ENCODE measurements at places on chromosomes 1 and 21.

GRCh38 chr1:248792342-248792741 lies 33.4 kb downstream of the SH3BP5L start:
- no peak for DNase-seq

DNA sequence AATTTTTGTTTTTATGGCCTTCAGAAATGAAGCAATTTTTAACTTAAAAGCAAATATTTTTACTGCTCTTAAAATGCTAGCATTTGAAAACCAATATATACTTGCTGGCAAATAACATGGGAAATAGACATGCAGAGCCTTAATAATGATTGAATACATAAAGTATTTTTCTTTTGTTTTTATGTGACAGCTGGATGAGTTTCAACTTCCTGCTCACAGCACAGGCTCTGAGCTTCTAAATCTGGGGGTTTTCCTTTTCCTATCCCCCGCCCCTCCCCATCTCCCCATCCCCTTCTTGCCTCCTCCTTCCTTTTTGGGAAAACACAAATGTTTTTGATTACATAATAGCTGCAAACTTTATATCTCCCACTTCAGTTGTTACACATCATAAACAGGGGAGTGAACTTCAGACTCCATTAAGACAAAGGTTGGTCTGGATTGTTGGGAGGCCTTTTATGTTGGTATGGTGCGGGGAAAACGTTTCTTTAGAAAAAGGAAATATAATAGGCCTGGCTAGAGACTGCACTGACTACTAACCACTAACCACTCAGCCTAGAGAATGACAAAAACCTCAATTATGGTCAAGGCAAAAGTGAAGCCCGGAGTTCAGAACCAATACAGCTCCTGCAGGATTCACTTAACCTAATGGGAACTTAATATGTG lies 116.1 kb upstream of the GORAB start:
- DNase-seq: no peak

DNA sequence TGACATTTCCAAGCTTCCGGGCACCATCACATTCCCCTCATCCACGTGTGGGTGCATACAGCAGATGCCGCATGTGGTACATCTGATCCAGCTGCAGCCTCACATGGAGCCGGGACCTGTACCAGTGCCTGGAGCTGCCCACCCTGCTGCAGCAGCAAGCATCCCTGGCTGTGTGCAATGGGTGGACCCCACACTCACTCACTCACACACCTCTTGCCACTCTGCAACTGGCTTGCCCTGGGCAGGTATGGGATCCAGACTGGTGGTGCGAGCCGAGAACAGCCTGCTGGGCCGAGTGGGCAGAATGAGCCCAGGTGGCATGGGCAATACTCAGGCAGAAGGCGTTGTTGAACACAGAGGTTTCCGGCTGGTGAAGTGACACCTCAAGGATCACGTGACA lies 75.0 kb downstream of the DPYD start:
- DNase-seq: no peak

- DNase-seq: no peak
Observed at GRCh38 chr21:30245061-30245460, 29.2 kb upstream of the CLDN8 start.

- DNase-seq: no peak
Observed at GRCh38 chr1:24380508-24380907, 33.1 kb downstream of the STPG1 start.

DNA sequence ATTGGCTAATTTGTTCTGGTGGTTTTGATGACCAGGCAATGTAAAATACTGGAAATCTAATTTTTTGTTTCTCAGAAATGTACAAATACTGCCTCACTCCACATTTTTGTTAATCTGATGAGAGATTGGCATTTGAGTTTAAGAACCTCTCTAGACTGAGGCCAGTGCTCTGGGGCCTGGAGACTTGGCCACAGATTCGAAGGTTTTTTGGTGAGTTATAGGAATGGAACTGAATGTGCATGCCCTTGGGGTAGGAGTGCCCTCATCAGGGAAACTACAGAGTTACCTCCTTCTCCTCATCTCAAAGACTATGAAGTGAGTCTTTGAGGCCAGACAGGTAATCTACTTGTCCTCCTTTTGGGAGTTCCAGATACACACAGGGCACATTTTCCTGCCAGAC lies 347.9 kb downstream of the LTN1 start:
- DNase-seq: no peak

GRCh38 chr1:30522031-30523004 lies 201.1 kb downstream of the MATN1 start:
- DNase-seq: no peak

DNA sequence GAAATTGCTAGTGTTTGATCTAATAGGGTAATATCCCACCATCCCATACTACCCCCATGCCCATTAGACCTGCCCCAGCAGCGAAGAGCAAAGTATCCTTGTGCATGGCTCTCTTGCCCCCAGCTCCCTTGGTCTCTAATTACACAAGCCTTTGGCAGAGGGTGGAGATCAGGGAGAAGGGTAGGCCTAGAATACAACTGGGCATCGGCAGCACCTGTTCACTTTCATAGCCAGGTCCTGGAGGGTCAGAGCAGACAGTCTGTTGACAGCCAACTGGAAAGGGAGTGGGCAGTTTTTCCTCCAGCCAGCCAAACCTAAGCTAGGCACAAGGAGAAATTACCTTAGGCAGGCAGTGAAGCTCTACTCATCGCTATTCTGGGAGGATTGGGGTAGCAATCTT lies 2.7 kb upstream of the PIGC start:
- DNase-seq: no peak

DNA sequence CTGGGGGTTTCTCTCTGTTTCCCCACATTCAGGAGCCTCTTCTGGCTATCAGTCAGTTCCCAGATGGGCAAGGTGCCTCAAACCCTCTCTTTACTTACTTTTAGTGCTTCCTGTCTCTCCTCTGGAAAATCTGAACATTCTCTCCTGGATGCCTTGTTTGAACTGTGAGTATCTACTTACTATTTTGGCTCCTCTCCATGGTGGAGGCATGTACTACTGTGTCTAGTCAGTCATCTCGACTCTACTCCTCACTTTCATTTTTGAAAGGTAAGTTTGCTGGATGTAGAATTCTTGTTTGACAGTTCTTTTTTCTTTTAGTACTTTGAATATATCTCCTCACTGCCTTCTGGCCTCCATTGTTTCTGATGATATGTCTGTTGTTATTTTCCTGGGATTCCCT lies 70.9 kb upstream of the FAM78B start:
- no peak for DNase-seq

- no peak for DNase-seq
Observed at GRCh38 chr1:181216591-181216994, 128.1 kb downstream of the IER5 start.

GRCh38 chr21:41260428-41260827 lies 56.2 kb upstream of the FAM3B start:
- DNase-seq: no peak

Data from stimulated activated CD4-positive, alpha-beta T cell treated with anti-CD3 and anti-CD28 coated beads, Interleukin-12 subunit alpha, Interleukin-12 subunit beta, amount 100 ng/mL, for 24 hours (primary cell).